Right renal pelvis (tissue), 4 donors: ENCODE measurements at places on chromosomes 3 and 15. TPM values are rescaled to one million over a fixed set of nuclear protein-coding genes. Genes with fewer than 3 reads are reported as not detected.
A peak's percentile ranks its signal among the peaks of the same experiment; 100 is the strongest.

Gene SI
- polyA plus RNA-seq = not detected

DNA sequence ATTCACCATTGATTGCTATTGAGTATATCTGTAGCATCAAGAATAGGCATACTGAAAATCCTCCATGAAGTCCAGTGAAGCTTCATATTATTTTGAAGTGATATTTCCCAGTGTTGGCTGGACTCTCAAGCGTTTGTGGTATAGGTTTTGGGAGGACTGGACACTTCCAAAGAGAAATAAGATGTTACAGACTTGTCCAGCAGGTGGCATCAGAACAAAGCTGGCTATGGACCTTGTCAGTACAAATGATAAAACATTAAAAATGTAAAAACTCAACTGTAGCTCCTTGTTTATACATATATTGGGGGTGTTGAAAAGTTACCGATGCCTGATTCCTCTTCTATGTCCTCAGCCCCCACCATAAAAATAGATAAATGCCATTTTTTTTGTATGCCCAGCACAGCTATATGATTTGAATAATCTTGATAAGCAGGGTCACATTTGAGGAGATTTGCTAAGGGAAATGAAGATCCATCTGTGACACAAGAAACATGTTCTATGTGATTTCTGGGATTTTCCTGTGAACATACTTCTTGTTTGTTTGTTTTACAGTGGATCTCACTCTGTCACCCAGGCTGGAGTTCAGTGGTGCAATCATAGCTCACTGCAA is 54.5 kb upstream of the GOLGA6B start:
- DNase-seq = peak; percentile 38

- peak; percentile 55 for DNase-seq
Measured at GRCh38 chr3:32508711-32509110, 6.1 kb upstream of the CMTM6 start.

- DNase-seq = no peak
Measured at GRCh38 chr3:168325684-168326083, 230.0 kb upstream of the GOLIM4 start.

GRCh38 chr3:132344666-132345280 is 27.6 kb downstream of the ACP3 start:
- DNase-seq = no peak

- DNase-seq = no peak
Measured at GRCh38 chr3:68403741-68404140, 528.6 kb downstream of the TAFA4 start.

- no peak for DNase-seq
Measured at GRCh38 chr3:60463685-60464084, 787.6 kb downstream of the FHIT start.
